Activated CD4-positive, alpha-beta T cell treated with anti-CD3 and anti-CD28 coated beads, Interleukin-10, Interleukin-2, amounts not matched to agents 100 ng/mL and 50 ng/mL, durations not matched to agents 16 hours and 8 hours (primary cell): ENCODE measurements at places on chromosomes 5 and 9.
A peak's percentile ranks its signal among the peaks of the same experiment; 100 is the strongest.

GRCh38 chr5:159442206-159442850 is 112.0 kb upstream of the IL12B start:
- no peak for DNase-seq

- DNase-seq = no peak
These were observed 163.6 kb downstream of the COMMD10 start for GRCh38 chr5:116248432-116248831.

DNA sequence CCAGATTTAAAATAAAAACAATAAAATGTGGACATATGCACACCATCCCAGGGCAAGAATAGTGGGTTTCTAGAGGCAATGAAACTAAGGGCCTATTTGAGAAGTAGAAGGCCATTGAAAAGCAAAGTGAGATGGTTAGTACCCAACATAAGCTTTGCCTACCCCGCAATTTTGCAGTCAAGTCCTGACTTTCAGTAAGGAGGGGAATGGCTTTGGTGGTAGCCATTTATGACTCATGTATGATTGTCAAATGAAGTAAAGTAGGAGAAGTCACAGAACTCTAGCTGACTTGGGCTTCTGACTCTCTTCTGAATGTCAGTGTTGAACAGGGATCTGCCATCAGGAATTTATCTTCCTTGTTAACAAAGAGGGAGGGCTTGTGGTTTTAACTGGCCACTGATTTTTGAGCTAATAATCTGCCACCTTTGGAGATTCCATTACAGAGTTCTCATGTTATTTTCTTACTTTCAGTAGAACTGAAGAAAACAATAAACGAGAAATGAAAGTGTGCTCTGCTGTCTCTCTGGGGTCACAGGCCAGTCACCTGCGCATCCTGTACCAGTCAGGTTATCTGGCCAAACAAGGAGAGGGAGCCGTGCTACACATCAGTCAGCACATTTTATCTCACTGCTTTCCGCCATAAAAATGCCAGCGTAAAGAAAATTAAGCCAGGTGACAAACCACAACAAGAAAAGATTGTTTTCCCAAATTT is 14.3 kb upstream of the SNCAIP start:
- DNase-seq = no peak

DNA sequence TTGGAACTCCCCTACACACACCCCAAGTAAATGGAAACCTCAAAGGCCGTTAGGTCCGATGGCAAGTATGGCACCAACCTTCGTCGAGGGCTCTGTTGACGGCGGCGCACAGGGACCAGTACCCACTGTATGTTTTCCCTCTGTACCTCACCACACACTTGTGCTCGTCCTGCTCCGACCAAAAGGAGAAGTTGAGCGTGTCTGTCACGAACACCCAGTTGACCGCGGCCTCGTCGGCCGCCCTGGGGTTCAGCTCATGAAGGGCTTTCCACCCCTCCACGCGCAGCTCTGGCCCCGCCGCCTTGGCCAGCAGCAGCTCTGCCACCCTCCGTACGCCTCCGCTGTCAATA is 24.0 kb downstream of the HNRNPK start:
- DNase-seq = peak; percentile 40
